ENCODE measurements at places on chromosomes 5 and 9. TPM values are rescaled to one million over a fixed set of nuclear protein-coding genes. Genes with fewer than 3 reads are reported as not detected.

LEAP2 gene
- total RNA-seq = 1.0 TPM

CMYA5 gene
- 917 TPM for total RNA-seq

DPYSL3 gene
- total RNA-seq = 20.5 TPM

PCDHAC2 gene
- total RNA-seq = 0.48 TPM

OTP gene
- not detected for total RNA-seq

CCIN gene
- not detected for total RNA-seq

PCDHA10 gene
- 0.05 TPM for total RNA-seq

CDH9 gene
- total RNA-seq = not detected

IL13 gene
- not detected for total RNA-seq

PCSK1 gene
- total RNA-seq = not detected

GRM6 gene
- not detected for total RNA-seq

CCL19 gene
- 0.70 TPM for total RNA-seq

GADD45G gene
- 48.9 TPM for total RNA-seq

GRCh38 chr9:95494022-95494415, 22.8 kb downstream of the PTCH1 start:
- DNase-seq = no peak

GRCh38 chr5:126676195-126676624, 75.5 kb downstream of the PHAX start:
- no peak for DNase-seq

- DNase-seq = no peak
Observed at GRCh38 chr9:104618104-104618503, at the start of gene OR13C9. Gene OR13C9, minus strand, starts transcription at chr9:104618204. Its CDS starts 0 bp downstream, at chr9:104618204.

DNA sequence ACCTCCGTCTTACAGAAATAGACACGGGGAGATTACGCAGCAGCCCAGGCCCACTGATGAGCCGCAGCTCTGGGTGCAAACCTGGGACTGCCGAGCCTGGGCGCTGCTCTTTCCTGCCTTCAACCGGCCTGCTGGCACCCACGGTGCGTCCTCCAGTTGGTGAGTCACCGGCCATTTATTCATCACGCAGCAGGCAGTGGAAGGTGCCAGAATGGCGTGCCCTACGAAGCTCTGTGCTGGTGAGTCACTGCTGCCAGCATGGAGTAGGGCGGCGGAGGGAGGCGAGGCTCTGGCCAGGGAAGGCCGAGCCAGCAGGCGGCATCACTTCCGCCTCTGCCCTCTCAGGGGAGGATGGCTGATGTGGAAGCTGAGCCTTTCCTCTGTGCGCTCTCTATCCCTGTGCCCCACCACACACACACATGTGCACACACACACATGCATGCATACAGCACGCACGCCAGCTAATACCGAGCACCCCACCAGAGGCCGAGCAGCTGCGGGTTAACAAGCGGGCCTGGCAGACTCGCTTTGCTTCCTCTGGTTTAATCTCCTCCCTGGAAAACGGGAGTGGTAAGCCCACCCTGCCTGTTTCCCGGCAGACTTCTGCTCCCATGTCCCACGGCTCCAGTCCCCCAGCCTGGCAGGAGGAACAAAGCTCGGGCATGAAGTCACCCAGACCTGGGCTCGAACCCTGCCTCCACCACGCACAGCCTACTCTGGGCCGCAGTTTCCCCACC, 39.2 kb downstream of the OLFM1 start:
- DNase-seq = no peak

GRCh38 chr5:64818245-64818644, 49.5 kb downstream of the CWC27 start:
- DNase-seq = no peak

DNA sequence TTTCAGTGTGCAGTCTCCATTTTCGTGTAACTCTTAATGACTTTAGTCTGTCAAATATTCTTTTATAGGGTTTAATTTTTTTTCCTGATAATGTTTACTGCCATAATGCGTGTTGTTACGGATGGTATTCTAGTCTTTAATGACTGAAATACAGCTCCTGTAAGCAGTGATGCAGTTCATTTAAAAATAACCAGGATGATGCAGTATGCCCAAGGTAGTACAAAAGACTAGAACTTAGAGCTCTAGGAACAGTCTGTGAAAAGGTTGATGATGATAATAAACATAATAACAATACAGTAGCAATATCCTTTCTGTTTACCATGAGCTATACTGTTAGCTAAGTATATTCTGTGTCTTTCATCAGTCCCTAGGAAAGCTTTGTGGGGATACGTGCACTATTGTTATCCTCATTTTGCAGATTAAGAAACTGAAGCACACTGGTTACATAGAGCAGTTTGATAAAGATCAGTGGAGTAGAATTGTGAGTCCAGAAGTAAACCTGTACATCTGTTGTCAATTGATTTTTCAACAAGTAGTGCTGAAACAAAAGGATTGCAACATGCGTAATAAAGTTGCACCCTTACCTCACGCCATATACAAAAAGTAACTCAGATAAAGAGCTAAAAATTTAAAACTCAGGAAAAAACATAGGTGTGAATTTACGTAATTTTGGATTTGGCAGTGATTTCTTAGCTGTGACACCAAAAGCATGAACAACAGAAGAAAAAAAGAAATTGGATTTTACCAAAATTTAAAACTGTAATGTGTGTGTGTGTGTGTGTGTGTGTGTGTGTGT, 64.5 kb downstream of the MTREX start:
- DNase-seq = no peak

GRCh38 chr5:56349461-56349860, 116.3 kb upstream of the ANKRD55 start:
- DNase-seq = no peak

GRCh38 chr5:158390577-158390976, 531.6 kb upstream of the CLINT1 start:
- DNase-seq = no peak

- DNase-seq = no peak
Observed at GRCh38 chr9:127252410-127253318, 11.9 kb upstream of the GARNL3 start.

DNA sequence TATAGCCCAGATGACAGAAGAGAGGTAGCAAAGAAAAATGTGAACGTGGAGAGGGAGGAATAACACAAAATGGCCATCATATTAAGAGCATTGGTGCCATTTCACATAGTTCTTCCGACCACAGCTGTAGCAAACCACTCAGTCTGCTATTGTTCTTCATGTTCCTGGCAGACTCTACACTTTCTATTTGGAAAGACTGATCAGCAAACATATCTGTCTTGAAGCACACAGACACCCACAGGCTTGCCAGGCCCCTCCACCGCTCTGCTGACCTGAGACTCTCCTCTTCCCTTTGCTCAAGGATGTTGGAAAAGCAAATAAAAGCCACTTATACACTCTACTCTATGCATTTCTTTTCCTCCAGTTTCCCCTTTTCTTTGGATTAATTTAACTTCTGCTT, 298.0 kb downstream of the FBXL7 start:
- peak; percentile 49 for DNase-seq

DNA sequence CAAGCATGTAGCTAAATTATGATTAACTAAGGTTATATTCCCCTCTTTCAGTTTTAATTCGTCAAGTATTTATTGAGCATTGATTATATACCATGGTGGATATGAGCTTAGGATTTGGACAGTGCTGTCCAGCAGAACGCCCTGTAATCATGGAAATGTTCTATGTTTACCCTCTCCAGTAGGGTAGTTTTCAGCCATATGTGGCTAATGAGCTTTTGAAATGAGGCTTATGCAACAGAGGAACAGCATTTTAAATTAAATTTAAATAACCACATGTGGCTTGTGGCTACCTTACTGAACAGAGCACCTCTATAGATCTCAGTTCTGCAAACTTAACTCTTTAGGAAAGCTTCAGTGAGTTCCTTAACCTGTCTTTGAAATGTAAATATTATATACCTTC, 59.1 kb downstream of the JMY start:
- no peak for DNase-seq

GRCh38 chr9:20538956-20539355, 83.3 kb downstream of the MLLT3 start:
- DNase-seq = no peak

DNA sequence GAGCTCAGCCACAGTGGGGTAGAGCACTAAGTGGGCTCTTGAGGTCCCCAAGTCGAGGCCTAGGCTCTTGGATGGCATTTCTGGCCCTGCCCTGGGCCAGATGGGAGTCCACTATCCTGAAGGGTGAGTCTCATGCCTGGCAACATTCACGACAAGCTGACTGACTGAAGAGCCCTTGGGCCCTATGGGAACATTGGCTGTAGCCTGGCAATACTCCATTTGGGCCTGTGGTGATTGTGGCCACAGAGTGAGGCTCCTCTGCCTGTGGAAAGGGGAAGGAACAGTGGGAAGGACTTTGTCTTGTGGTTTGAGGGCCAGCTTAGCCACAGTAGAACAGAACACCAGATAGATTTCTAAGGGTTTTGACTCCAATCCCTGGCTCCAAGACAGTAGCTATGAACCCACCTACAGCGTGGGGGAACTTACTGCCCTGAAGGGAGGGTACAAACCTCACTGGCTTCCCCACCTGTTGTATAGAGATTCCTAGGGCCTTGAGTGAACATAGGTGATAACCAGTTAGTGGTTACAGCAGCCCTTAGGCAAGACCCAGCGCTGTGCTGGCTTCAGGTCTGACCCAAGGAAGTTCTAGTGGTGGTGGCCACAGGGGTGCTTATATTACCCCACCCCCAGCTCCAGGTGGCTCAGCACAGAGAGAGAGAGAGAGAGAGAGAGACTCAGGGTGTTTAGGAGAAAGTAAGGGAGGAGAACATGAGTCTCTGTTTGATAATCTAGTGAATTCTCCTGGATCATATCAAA, 72.4 kb downstream of the KIAA0825 start:
- no peak for DNase-seq

DNA sequence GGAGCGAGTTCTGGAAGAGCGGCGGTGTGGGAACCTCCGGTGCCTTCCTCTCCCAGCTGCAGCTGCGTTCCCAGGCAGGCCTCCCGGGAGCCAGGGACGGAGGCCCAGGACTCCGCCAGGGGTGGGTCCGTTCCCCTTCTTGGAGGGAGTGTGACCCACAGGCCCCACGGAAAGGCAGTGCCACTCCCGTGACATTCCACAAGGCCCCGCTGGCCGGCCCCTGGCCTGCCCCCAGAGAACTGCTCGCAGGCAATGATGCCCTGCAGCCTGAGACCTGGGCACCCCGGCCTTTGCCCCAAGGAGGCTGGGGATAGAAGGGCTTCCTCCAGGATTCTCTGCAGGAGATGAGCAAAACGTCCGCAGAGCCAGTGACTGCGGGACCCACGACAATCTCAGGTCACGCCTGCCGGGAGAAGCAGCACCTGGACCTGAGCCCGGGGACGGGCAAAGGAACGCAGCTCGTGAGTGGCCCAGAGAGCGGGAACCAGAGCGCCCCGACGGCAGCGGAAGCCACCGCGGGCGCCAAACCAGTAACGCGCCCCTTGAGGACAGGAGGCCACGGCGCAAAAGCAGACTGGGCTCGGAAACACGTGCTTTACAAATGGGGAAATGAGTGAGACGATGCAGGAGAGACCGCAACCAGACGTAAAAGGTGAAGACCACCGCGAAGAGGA, 9.3 kb downstream of the OBP2B start:
- no peak for DNase-seq

DNA sequence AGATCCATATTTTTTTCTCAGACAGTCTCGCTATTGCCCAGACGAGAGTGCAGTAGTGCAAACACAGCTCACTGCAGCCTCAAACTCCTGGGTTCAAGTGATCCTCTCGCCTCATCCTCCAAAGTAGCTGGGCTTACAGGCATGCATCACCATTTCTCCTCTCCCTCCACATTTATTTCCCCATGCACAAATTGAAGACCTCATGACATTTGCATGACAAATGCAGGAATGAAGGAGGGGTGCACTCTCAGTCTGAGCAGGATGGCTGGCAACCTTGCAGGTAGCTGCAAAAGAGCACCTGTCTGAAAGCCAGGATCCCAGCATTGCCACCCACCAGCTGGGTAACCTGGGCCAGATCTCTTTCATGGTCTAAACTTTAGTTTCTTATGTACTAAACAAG, 111.2 kb downstream of the SH3TC2 start:
- no peak for DNase-seq

- no peak for DNase-seq
Observed at GRCh38 chr5:94751460-94751859, 133.0 kb downstream of the SLF1 start.

DNA sequence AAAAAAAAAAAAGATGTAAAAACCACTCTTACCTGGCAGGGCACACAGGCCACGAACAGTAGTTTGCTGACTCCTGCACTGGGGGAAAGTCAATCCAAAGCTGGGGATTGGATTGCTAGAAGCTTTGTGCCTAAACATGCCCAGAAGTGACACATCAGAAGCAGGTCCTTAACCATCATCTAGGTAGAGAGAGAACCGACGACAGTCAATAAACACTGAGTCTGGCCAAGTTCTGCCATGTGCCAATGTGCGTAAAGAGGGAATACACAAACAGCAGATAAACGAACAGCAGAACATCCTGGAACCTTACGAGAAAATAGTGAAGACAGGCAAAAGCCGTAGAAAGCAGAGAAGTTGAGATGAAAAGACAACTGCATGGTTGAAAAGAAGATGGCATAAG, 14.9 kb downstream of the SFXN1 start:
- no peak for DNase-seq

DNA sequence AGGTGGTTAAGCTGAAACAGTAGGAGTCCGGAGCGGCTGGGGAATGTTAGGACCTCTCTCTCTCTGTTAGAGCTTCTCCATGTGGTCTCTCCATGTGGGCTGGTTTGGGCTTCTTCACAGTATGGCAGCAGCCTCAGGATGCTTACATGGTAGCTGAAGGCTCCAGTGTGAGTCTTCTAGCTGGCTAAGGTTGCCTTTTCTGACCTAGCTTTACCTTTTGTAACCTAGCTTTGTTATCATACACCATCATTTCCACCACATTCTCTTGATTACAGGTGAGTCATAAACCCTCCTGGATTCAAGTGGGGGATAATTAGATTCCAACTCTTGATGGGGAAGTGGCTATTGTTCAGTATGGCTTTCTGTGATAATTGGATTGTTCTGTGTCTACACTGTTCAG, 98.5 kb downstream of the MTREX start:
- DNase-seq = no peak

GRCh38 chr9:2859776-2860379, 16.0 kb upstream of the PUM3 start:
- DNase-seq = peak; percentile 69

DNA sequence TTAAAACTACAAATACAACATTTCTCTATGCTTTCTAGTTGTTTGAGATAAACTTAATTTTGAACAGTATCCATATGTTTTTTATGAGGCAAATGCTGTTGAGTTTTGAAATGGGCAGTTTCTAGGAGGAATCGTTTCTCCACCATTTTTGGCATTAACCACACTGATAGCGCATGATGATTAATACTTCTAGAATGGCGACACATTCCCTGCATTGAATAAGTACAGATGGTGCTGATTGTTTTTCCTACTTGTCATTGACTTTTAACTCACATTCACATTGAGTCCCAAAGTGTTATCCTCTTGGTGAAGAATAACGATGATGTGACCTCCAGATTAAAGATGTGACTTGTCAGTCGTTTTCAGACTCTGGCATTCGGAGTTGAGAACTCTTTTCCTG, 6.5 kb upstream of the CCDC192 start:
- no peak for DNase-seq

- DNase-seq = no peak
Observed at GRCh38 chr5:153276151-153276550, 214.3 kb upstream of the GRIA1 start.

DNA sequence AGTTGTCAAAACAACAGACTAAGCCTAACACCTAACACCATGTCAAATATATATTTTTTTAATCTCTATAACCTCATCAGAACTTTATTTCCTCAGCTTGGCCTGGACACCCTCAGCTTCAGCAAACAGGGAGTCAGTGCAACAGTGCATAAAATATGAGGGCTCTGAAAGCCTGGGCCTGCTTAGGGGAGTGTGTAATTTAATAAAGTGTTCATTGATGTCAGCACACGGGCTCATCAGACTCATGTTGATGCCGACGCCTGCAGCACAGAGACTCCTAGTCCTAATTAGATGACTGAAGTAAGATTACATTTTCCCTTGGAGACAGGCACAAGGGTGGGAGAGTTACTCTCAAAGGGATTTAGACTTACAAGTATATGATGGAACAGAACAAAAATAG, 37.8 kb downstream of the CDH10 start:
- DNase-seq = no peak
